ENCODE measurements at places on chromosomes 12 and 14.

DNA sequence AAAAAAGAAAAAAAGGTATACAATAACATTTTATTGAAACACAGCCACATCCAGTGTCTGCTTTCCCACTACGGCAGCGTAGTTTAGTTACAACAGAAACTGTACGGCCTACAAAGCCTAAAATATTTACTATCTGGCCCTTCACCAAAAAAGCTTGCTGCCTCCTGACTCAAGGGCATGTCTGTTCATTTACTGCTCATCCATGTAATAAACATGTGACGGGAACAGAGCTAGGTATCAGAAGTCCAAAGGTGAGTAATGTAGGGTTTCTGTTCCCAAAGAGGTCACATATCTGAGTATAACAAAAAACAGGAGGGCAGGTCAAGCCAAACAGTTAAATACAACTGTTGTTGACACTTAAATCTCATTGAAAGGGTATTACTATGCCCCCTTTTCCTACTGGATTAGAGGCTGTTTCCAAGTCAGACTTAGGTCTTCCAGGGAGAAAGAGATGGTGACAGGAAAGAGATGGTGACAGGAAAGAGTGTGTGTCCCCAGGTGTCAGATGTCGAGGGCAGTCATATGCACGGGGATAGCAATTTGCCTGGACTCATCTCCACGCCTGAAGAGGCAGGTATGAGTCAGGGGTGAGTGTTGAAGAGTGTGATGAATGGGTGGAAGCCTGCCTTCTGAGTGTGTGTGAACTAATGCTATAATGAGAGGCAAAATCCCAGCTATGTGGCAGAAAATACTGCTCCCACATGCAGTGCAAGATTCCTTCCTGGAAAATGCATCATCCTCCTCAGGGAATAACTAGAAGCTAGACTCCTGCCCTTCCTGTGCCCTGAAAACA is 77.7 kb downstream of the MAP3K9 start:
- no peak for DNase-seq

- DNase-seq: no peak
Observed at GRCh38 chr12:56160193-56160763, 2.1 kb downstream of the MYL6 start.

DNA sequence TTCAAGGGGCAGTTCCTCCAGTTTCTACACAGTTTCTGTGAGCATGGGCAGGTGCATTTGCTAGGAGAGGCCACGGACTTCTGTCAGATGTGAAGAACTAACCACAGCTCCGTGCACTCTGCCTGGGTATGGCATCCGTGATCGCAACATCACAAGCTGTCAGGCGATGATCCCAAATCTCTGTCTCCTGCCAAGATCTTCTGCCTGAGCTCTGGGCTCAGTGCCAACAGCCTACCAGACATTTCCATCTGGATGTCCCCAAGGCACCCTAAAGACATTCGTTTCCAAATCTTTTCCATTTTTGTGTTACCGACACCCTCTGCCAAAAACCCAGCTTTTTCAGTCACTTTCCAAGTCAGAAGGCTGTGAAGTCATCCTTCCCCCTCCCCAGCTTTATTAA is 292.1 kb downstream of the GLT1D1 start:
- no peak for DNase-seq

DNA sequence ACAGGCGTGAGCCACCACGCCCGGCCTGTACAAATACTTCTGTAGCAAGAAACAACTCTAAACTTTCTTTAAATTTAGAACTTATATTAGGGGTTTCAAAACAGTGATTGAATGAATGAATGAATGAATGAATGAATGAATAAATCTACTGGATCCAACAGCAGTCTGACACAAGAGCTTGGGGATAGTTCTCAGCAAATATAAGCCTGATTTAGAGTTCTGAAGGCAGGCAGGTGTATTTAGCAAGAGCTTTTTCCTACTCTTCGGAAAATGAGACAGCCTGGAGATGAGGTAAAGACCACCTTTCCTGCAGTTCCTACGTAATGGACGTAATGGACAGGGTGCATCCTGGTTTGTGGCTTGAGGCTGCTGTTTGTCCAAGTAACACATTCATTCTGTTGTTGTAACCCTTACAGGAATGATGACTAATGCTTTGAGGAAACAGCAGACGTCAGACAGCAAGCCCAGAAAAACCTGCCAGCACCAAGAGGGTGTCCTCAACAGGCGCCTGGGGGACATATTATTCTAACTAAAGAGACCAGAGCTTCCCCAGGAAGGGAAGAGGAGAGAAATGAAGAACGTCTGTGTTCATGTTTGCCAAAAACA is 277.4 kb upstream of the SOX5 start:
- DNase-seq: no peak

DNA sequence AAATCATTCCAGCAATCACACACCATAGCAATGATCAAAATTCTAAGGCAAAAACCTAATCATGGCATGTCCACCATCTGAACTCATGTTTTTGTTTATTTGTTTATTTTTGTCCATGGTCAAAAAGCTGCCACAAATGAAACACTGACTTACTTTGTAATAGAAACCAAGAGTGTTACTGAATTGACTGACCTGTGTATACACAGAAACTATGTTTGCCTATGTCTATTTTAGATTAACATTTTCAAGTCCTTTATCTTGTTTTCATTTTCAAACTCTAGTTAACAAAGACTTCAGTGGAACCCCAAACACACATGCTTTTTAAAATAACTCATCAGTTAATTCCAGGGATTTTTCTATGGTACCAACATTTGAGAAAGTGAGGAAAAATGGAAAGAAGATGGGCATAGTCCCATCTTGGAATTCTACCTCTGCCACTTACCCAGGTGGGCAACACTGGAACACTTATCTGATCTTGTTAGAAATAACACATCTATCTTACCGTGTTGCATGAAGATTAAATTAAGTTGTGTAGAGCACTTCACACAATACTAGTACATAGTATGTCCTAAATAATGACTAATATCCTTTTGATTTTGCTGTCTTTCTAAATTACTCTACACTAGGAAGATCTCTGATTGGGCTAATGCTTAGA is 6.4 kb downstream of the LUM start:
- no peak for DNase-seq

GRCh38 chr12:113862590-113863454 is 103.3 kb downstream of the RBM19 start:
- DNase-seq: no peak

Data from NCI-H2171 (cell line).